ENCODE measurements at places on chromosomes 6 and 20.
A peak's percentile ranks its signal among the peaks of the same experiment; 100 is the strongest.

DNA sequence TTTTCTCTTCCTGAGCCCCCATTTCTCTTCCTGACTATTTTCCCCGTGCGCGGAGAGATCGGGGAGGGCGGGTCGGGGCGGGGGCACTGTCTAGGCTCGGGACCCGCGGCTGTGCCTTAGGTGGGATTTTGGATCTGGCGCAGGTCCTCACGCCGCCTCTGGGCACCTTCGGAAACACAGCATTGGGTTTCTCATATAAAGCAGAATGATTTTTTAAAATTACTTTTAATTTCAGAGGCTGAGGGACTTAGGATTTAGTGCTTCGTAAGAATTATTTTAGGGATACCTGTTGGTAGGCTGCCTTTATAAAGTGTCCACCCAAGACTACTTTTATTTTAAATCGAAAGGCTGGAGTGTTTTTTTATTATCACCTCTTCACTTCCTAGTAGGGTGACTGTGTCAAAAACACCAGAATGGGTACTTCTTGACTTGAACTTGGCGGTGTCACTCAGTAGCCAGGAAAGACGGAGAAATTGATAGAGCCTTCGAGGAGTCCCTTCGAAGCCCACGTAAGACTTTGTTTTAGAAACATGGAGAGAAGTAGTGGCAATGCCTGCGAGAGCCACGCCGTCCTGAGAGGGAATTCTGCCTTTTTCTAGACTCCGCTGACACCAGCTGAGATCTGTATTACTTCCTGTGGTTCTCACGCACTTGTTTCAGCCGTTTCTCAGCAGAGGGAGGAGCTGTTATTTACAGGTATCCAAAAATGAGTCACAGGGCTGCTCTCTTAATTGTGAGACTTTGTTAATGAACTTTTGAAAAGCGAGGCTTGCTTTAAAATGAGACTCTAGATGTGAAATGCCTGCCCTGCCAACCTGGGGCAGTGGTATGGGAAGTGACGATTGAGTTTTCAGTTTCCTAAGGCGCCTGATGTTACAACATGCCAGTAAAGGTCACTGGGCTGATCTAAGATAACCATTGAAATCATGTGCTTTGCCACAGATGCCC is 667 bp downstream of the STX11 start:
- no peak for DNase-seq

GRCh38 chr20:24046888-24047287 is 58.3 kb upstream of the GGTLC1 start:
- no peak for DNase-seq

DNA sequence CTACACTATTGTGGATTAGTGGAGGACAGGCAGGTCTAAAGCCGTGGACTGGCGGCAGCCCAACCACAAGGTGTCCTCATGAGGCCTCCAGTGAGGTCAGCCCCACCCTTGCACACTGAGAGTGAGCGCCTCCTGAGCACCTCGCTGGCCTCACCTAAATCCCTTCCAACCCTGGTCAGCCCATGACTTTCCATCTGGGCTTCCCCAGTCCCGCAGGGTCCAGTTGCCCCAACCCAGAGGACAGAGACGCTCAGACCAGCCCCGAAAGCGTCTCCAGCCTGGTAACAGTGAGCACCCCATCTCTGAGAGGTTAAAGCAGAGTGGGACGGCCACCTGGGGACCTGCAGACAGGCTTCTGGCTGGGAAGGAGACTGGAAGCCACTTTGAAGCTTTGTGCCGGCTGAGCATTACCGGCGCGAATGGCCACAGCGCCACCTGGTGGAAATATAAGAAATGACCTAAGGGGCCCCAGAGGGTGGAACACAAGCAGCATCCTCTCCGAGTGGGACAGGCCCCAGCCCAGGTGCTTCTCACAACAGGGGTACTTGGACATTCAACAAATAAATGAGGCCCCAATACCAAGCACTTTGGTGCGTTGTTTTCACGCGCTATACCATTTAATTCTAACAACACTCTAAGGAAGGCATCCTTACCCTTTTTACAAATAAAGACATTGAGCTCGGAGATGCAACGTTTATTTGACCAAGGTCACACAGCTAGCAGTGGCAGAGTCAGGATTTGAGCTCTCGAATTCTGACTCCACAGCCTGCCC is 65.7 kb upstream of the TOP1 start:
- peak; percentile 83 for DNase-seq

- DNase-seq, result no peak
Measured at GRCh38 chr20:57003012-57003411, 263.4 kb downstream of the BMP7 start.

GRCh38 chr20:55058938-55059337 is 583.5 kb downstream of the DOK5 start:
- no peak for DNase-seq

DNA sequence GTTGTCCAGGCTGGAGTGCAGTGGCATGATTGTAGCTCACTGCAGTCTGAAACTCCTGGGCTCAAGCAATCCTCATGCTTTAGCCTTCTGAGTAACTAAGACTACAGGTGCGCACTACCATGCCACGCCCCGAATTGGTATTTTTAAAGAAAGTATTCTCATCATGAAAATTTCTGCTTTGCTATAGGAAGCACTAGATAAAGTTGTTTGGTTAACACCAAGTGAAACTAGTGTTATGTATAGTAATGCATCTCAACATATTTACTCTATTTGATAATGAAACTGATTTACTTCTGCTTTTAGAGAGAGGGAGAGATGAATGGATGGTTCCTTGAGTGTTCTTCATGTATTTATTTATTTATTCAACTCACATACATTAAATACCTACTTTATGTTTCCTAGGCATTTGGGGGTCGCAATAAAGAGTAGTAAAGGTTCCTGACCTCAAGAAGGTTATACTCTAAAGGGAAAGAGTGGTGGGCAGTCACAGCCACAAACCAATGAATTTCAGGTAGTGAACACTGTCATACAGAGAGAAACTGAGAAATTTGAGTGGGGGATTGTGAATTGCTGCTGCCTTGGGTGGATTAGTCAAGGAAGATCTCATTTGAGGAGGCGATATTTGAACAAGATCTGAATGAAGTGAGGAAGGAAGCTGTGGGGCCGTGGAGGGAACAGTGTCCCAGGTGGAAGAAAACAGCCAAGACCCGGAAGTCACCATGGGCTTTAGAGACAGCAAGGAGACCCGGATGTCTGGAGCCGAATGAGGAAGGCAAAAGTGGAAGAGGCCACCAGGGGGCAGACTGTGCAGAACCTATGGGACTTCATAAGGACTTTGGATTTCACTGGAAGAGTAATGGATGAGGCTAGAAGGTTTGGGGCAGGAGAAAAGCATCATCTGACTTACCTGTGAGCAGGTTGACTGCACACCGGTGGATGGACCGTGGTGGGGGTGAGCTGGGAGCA is 185.6 kb downstream of the TSHZ2 start:
- peak; percentile 52 for DNase-seq

- no peak for DNase-seq
Measured at GRCh38 chr6:114007516-114007915, 36.6 kb upstream of the HDAC2 start.

DNA sequence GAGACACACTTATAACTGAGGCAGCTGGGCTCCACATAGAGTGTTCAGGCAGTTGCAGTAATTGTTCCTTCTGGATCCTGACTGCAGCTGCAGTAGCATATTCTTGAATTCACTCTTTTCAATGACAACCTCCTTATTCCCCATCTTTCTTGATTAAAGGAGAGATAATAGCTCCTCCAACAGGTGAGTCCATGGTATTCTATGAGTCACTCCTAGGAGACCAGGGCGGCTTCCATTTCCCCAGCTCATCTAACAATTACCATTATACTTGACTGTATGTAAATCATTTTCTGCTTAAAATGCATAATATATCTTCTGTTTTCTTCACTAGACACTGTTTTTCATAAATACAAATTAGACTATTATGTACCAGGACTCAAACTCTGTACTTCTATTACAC is 62.4 kb downstream of the TENT5A start:
- no peak for DNase-seq

DNA sequence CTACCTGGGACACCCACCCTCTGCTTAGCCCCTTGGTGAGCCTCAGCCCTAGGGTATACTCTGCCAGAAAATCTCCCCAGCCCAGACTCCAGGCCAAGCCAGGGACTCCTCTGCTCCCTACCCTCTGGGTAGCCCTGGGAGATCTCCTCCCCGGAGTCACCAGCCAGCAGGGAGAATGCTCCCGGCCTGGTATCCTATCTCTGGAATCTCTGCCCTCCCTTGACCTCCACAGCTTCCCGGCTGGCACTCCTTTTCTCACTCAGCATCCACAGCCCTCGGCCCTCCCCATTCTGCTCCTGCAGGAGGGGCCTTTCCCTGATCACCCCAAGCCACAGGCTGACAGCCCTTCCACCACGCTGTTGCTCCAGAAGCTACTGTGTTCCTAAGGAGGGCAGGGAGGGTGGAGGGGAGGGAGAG is 22.6 kb downstream of the NOL4L start:
- DNase-seq, result peak; percentile 69

GRCh38 chr6:113412589-113413357 is 444.4 kb upstream of the MARCKS start:
- DNase-seq, result peak; percentile 90

DNA sequence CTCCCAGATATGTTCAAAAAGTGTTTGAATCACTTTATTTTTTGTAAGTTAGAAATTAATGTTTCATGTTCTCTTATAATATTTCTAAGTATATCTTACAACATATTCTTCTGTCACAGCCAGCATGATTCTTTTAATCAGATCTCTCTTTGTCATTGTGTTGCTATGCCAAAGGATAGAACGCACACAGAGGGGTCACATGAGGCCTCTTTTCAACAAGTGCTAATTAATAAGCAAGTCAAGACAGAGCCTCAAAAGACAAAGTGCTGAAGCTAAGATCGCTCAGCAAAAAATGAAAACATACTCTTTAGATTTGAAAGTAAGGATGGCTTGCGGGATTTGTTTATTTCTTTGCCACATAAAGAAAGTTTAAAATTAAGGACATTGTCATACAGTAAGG is 508.8 kb upstream of the PTCHD4 start:
- DNase-seq, result no peak

DNA sequence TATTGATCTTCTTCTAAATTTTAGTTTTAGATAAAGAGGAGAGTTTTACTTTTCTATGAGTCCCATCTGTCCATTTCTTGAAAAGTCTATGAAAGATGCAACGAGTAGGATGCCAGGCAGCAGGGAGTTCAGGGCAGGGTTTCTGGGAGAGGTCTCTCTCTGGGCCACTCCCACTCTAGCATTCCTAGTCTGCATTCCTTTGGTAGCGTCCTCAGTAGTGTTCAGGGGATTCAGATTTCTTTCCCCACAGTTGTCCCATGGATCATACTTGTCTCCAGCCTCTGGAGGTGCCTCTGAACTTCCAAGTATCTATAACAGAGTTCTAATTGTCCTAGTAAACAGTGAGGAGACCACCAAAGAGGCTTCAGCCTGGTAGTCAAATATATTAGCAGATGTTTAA is 225.3 kb downstream of the RIMS1 start:
- no peak for DNase-seq

GRCh38 chr6:89542866-89543265 is 95.7 kb downstream of the LYRM2 start:
- DNase-seq, result no peak

DNA sequence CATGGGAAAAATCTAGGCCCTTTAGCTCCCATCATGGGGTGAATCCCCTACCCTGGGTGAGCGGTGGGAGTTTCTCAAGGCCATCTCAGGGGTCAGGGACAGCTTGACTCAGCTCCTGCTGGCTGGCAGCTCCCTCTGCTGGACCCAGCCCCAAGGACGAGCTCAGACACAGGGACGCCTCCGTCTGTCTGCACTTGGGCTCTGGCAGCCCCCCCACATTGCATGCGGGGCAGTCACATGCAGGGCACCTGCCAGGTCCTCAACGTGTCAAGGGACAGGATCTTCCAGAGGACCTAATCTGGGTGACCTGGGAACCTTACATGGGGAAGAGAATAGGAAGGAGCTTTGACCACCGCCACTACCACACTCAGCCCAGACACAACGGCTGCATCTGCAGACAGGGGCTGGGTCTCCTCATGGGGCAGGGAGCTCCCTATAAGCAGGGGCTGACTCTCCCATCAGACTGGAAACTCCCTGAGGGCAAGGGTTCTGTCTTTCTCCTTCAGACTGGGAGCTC is 173.4 kb downstream of the MRPL14 start:
- peak; percentile 54 for DNase-seq

DNA sequence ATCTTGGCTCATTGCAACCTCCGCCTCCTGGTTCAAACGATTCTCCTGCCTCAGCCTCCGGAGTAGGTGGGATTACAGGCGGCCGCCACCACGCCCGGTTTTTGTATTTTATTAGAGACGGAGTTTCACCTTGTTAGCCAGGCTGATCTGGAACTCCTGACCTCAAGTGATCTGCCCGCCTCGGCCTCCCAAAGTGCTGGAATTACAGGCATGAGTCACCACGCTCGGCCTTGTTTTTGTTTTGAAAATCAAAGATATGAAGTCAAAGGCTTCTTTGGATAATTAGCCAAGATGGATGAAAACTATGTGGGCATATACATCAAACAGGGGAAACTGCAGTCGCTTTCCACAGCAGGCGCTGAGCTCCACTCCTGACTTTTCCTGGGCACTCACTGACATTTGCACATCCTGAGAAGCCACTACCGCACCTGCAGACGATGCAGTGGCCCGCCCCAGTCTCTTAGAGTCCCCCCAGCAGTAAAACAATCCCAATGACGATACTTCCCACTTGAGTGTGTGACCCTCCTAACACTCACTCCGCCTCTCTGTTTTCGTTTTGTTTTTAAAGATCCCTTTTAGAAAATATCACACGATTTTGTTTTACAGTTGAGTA is 44.1 kb downstream of the GJA1 start:
- no peak for DNase-seq

GRCh38 chr6:147022041-147022440 is 182.2 kb upstream of the STXBP5 start:
- DNase-seq, result no peak

DNA sequence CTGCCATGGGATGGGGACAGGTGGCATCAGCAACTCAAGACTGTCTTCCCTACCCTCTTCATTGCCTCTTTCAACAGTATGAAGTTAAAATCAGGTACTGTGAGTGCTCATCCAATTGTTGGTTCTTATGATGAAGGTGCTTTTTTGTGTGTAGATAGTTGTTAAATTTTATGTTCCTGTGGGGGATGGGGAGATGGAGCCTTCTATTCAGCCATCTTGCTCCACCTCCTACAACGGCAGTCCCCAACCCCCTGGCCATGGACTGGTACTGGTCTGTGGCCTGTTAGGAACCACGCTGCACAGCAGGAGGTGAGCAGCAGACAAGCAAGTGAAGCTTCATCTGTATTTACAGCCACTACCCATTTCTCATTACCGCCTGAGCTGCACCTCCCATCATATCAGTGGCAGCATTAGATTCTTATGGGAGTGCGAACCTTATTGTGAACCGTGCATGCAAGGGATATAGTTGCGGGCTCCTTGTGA is 47.8 kb upstream of the TOP1 start:
- no peak for DNase-seq

DNA sequence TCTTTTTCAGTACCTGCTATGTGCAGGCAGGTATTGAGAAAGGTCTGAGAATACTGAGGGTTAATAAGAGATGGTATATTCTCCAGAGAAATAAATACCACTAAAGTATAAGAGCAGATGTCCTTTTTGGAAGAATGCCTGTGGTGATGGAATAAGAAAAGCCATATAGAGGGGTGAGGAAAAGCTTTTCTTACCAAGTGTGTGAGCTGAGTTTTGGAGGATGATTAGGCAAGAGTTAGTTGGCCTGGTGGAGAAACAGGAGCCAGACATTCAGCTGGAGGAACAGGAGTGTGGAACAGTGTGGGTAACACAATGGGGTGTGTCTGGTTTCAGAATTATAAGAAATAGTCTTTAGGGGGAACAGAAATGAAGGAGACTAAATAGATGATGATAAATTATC is 19.9 kb downstream of the ZNF451 start:
- DNase-seq, result no peak
